ENCODE measurements at places on chromosomes 4 and X.

DNA sequence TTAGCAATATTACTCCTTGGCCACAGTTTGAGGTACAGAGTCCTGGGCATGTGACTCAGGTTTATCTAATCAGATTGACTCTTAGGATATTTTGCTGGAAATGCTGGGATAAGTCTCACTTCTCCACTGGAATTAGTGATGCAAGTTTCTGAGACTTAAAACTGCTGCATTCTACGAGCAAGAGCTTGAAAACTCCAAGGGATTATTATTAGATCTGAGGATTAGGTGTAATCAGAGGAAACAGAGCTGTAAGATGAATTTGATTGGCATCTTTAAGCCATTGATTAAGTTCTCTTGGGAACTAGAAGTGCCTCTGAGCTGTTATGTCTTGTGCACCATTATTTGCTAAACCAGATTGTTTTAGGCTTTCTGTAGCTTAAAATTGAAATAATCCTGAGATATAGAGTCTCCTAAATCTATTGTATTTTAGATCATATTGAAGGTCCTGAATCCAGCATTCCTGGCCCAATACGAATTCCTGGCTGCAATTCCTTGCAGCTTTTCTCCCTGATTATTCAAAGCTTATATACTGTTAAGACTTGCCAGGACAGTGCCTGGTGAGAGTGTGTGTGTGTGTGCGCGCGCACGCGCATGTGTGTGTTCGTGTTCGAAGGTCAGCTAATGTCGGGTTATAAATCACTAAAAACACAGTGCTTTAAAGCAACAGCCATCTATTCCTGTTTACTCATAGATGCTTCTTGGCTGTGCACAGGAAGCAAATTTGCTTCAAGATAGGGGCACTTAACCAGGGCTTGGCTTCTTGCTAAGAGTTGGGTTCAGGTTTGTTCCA lies 735.1 kb downstream of the STIM2 start:
- DNase-seq: no peak

GRCh38 chrX:3815896-3816664 lies 102.6 kb upstream of the PRKX start:
- peak; percentile 49 for DNase-seq

- no peak for DNase-seq
These were observed 244.2 kb downstream of the FSTL5 start for GRCh38 chr4:161919442-161920220.

- DNase-seq: peak; percentile 54
These were observed at the start of gene GLRB for GRCh38 chr4:157075811-157076577. Gene GLRB, plus strand, starts transcription at chr4:157076150. Its CDS starts 1,875 bp downstream, at chr4:157078025.

DNA sequence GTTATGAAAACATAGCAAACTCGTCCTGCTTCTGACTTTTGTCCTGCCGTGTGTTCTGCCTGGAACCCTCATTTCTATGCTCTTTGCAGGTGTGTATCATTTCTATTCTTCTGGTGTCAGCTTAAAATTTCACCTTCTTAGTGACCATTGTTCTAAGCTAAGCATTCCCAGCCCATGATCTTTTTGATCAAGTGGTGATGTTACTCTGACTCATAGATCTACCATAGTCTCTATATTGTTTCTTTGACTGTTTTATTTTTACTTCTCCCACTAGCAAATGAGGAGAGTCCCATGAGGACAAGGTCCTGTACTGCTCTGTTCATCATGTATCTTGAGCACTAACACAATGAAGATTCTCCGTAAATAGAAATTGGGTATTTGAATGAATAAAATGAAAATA lies 14.1 kb upstream of the CXCL6 start:
- DNase-seq: no peak

DNA sequence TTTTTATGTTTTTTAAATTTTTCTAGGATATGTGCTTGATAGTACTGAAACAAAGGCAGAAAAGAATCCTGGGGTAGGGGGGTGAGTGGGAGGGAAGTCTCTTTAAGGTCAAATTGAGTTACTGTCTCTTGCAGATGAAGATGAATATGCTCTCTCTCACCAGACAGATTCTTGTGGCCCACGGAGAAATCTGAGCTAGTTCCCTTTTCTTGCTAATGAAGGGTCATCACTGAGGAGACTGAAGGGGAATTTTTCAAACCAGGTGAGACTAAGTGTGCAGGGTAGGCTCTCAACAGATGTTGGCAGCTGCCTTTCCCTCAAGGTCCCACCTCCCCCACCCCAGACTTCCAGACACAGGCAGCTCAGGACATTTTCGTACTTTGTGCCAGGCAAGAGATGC lies 21.5 kb downstream of the FAM9C start:
- no peak for DNase-seq

DNA sequence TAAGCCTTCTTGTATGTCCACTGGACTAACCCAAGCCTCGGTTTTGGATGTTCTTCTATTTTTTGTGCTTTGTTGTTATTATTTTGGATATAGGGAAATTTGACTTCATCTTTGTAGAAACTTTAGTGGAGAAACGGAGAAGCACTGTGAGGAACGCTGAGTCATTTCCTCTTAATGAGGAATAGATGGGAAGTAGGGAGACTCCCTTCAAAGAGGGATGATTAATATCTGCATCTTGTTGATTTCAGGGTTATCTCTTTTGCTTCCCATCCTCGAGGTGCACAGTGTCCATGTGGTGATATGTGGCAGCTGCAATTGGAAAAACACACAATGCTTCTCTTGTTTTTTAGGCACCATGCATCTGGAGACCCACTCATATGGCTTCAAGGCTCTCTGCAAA lies 1147.9 kb downstream of the NLGN4X start:
- DNase-seq: no peak

DNA sequence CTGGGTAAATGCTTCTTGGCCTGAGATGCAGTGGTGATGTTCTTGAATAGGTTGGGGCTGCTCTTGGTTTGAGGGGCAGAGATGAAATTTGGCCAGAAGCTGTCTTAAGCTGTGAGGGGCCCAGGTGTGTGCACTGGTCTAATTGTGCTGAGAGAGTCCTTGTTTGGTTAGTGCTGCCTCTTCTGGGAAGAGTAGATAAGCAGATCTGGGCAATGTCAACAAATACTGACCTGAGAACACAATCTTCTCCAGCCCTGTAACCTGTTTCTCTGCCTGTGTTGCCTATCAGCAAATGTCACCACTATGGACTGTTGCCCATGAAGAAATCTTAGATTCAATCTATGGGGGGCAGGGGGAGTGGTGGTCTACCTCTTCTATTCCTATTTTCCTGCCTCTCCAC lies 17.2 kb upstream of the USP27X start:
- no peak for DNase-seq

GRCh38 chr4:105470766-105471165 lies 3.1 kb downstream of the PPA2 start:
- no peak for DNase-seq

- DNase-seq: no peak
These were observed 9.8 kb downstream of the AKAP17A start for GRCh38 chrX:1601051-1601767.

DNA sequence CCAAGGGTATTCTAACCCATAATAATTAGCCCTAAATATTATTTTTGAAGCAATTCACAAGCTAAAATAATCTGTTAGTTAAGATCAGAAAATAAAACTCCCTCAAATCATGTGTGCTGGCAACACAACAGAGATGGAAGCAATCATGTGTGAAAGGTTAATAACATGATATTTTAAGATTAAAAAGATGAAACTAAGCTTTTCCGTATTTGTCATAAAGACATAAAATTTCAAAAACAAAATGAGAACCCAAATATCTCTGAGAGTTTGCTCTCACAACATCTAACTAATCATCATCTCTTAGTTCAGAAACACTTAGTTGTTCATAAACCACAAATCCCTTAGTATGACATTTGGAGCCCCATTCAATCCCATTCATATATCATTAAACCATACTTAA lies 749.1 kb downstream of the CCSER1 start:
- DNase-seq: no peak

GRCh38 chr4:168736860-168737805 lies 240.3 kb downstream of the PALLD start:
- DNase-seq: no peak

DNA sequence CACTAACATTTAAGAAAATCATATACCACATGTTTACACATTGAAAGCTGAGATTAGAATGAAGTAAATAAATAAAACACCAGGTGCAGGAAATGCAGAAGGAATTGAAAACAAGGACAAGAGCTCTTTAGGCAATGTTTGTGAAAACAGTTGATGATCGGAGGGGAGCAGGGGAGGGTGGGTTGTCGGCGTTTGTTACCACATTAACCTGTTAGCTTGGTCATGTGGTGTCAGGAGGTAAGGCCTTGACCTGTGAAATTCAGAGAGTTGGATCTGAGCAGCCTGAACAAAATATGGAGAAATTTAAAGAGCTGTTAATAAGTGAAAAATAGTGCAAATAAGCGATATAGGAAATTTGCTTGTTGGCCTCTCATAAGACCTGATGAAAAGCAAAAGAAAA lies 759.9 kb downstream of the PDHA2 start:
- DNase-seq: peak; percentile 7

GRCh38 chrX:113726009-113726408 lies 857.9 kb upstream of the HTR2C start:
- DNase-seq: no peak

- DNase-seq: peak; percentile 75
These were observed at the start of gene HPRT1 for GRCh38 chrX:134460005-134460861. Gene HPRT1, plus strand, starts transcription at chrX:134460165. Its CDS starts 147 bp downstream, at chrX:134460312.

GRCh38 chr4:22754116-22754515 lies 61.4 kb downstream of the GBA3 start:
- no peak for DNase-seq
